ENCODE measurements at places on chromosomes 1 and 21. TPM values are rescaled to one million over a fixed set of nuclear protein-coding genes. Genes with fewer than 3 reads are reported as not detected.

DNA sequence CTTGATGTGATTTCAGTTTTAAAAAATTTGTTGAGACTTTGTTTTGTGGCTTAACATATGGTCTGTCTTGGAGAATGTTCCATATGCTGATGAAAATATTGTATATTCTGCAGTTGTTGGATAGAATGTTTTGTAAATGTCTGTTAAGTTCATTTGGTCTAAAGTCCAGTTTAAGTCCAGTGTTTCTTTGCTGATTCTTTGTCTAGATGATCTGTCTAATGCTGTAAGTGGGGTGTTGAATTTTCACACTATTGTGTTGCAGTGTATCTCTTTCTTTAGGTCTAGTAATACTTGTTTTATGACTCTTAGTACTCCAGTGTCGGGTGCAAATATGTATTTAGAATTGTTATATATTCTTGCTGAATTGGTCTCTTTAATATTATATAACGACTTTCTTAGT is 10.9 kb upstream of the MPC2 start:
- DNase-seq: no peak

The SUCO gene
- 21.8 TPM for total RNA-seq

The PRDM16 gene
- 0.06 TPM for total RNA-seq

DNA sequence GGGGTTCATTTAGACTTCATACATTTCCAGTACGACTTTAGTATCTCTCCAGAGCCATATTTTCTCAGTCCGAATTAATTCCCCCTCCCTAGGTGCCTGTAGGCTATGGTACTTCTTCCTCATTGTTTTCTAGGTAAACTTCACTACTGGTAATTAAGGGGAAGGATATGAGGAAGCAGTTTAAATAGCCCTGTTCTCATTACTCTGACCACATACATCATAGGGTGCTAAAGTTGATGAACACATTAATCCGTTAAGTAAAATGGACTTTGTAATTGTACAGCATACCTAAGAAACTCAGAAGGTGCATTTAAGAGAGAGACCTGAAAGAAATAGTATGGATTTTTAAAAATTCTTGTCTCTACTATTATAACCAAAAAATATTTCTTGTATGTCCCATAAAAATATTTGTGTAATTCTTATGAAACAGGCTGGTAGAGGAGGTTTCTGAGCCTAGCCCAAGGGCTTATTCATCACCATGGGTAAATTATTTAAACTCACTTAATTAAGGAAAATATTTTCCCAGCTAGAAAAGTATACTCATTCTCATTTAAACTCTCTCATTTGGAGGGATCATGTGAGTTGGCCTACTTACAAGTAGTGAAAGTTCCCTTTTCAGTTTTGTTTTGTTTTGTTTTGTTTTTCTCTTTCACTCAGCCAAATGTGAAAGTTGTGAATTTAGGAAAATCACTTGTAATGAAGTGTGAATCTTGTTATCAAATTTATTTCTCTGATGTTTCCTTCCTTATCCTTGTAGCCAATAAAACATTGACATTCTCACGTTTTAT is 2.0 kb downstream of the PRMT6 start:
- no peak for DNase-seq

GRCh38 chr1:232943679-232944252 is 6.6 kb upstream of the NTPCR start:
- peak; percentile 54 for DNase-seq

- DNase-seq: no peak
Observed at GRCh38 chr1:56627019-56627635, 18.0 kb upstream of the PRKAA2 start.

GRCh38 chr1:164605254-164606091 is 46.5 kb downstream of the PBX1 start:
- no peak for DNase-seq

The CYP4Z1 gene
- total RNA-seq: not detected

GRCh38 chr1:84720221-84720780 is 30.0 kb upstream of the SSX2IP start:
- DNase-seq: no peak

- no peak for DNase-seq
Observed at GRCh38 chr1:154902938-154903566, 33.0 kb upstream of the KCNN3 start.

DNA sequence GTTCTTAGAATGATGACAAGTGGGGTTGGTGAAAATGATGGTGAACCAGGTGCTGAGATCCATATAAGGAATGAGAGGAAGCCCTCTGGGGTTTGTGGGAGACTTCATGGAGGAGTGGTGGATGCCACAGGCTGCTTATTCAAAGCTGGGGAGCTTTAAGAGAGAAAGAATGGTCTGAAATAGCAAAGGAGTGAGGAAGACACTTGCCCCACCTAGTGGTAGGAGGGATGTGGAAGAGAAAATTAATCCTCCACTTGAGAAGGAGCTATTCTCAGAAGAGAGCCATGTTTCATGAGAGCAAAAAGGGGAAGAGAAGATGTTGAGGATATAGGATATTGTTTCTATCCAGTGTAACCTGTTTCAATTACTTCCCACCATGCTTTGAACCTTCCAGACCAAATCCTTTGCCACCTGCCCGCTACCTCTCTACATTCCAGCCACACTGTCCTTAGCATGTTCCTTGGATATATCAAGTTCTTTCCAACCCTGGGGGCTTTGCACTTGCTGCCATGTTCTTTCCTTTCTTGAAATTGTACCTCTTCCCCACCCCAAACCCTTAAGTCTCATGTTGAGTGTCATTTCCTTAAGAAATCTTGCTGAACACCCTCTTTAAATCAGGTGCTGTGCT is 19.6 kb upstream of the ZNF648 start:
- DNase-seq: no peak

- no peak for DNase-seq
Observed at GRCh38 chr1:221069178-221069903, 190.1 kb downstream of the HLX start.

The HAO2 gene
- total RNA-seq: not detected

DNA sequence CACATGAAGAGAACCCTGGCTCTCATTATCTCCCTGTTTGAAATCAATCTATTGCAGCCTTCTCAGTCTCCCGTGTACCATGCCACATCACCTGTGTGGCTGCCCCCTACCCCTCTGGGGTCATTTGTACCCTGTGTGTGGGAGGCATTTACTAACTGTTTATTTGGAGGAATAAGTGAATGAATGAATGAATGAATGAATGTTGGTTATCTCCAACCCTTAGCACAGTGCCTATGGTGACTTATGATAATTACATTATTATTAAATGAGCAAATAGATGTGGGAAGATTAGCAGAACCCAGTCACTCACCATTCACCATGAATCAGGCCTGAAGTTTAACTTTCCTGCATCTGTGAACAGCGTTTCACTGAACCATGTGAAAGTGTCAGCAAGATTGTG is 560.8 kb downstream of the MATN1 start:
- no peak for DNase-seq

DNA sequence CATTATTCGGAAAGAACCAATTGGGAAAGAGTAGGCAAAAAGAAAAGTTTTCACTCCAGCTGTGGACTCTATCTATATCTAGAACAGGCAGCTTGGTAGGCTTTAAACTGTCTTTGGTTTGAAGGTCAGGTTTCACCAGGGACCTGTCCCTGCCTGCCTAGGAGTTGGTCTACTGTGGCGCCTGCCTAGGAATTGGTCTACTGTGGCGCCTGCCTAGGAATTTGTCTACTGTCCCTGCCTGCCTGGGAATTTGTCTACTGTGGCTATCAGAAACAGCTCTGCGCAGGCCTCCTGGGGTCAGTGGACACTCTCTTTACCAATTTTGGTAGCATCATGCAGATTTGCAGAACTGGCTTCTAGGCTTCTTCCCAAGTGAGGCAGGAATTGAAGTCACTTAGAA is 13.8 kb downstream of the USP25 start:
- DNase-seq: no peak

GRCh38 chr1:214954617-214954949 is 128.0 kb upstream of the KCNK2 start:
- DNase-seq: no peak

- DNase-seq: no peak
Observed at GRCh38 chr1:207328908-207329440, 7.5 kb downstream of the CD55 start.

- DNase-seq: no peak
Observed at GRCh38 chr1:102852613-102853012, 255.7 kb downstream of the COL11A1 start.

The SPRR2A gene
- total RNA-seq: not detected

- no peak for DNase-seq
Observed at GRCh38 chr1:160706526-160707235, 4.9 kb downstream of the CD48 start.

- no peak for DNase-seq
Observed at GRCh38 chr1:189424746-189425331, 1052.8 kb downstream of the BRINP3 start.

The CDC20 gene
- total RNA-seq: 184 TPM

- no peak for DNase-seq
Observed at GRCh38 chr1:209412036-209412435, 171.5 kb upstream of the CAMK1G start.

The TAS1R1 gene
- not detected for total RNA-seq

DNA sequence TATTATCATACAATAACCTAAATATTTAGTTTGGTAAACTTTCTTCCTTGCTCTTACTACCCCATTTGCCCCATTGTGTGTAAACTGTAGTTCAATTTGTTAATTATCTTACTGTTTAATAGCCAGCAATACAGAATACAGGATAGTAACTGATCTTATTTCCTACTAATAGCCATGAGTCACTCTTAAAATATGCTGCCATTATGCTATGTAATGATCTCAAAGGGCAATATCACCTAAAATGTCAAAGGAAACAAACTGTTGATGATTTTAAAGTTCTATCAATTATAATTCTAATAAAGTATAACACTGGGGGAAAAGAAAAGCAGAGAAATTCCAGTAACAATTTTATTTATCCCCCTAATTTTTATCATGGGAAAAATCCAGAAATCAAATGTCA is 4.3 kb downstream of the SLC30A1 start:
- DNase-seq: no peak

- DNase-seq: no peak
Observed at GRCh38 chr1:227768125-227768439, 32.8 kb downstream of the SNAP47 start.

The C1orf116 gene
- not detected for total RNA-seq

GRCh38 chr1:45306319-45306718 is 20.4 kb upstream of the HPDL start:
- peak; percentile 71 for DNase-seq

GRCh38 chr1:159944623-159945455 is 574 bp downstream of the IGSF9 start:
- DNase-seq: no peak

The COL9A2 gene
- total RNA-seq: 2.5 TPM

DNA sequence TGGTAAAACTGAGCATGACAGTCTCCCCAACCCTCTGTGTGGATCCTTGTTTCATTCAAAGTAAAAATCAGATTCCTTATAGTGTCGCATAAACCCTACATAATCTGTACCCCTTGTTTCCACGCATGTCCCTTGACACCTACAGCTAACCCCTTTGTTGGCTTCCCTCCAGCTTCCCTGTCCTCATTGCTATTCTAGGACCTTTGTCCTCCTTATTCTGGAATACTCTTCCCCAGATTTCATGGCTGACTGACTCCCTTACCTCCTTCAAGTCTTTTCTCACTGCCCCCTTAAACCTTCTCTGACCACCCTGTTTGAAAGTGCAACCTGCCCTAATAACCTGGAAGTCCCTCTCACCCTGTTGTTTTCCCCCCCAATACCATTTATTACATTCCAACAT is 4.0 kb downstream of the RNF11 start:
- DNase-seq: no peak

The RNF223 gene
- not detected for total RNA-seq

- DNase-seq: peak; percentile 93
Observed at GRCh38 chr1:89632657-89633247, at the start of gene LRRC8C. LRRC8C (plus strand) TSS chr1:89633120; CDS start chr1:89686474, 53,354 bp downstream.

The ORC1 gene
- 54.3 TPM for total RNA-seq

DNA sequence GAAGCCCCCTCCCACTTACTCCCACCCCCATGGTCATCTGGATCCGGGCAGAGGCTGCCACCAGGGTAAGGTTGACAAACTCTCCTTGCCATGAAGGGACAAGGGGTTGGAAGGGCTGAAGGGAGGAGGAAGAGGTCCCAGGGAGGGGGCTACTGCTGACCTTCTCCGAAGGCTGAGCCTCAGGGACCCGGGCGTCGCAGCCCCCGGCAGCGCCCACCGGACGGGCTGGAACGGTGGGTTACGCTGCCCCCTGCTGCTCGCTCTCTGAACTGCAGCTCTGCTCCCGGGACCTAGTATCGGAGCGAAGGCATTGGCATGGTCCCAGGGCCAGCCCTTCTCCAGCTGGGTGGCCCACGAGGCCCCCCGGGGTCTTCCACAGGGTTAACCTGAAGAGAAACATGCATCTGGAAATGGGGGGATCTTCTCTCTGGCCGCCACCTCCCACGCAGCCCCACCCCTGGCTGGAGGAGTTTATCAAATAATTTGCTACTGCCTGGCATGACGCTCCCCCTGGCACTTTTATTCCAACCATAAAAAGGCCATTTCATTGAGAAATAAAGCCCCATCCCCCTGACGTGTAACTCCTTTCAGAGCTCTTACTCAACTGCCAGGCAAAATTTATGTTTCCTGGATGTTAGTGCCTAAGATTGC is 70.4 kb upstream of the TARDBP start:
- peak; percentile 61 for DNase-seq

The TRPM2 gene
- total RNA-seq: 3.7 TPM

The RGS8 gene
- not detected for total RNA-seq

DNA sequence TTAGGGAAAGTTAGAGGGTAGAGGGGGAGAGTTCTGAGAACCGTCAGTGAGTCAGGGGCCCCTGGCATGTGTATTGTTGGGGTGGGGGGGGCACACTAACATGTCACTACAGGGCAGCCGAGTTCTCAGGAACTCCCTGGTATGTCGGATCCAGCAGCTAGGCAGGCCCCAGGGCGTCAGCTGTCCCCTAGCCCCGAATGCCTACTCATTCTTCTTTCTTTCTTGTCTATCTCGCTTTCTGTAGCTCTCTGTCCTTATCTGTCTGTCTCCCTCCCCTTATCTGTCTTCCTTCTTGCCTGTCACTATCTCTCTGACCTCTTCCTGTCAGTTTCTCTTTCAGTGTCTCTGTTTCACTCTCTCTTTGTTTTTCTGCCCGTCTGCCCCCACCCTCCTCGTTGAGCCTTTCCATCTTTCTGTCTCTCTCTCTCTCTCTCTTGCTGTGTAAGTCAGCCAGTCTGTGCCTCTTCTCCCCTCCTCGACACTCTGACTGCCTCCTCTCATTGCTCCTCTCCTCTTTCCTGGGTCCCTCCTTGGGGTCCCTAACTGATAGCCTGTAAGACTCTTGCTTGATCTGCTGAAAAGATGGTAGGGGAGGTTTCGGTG is 2.4 kb downstream of the NTRK1 start:
- DNase-seq: no peak

DNA sequence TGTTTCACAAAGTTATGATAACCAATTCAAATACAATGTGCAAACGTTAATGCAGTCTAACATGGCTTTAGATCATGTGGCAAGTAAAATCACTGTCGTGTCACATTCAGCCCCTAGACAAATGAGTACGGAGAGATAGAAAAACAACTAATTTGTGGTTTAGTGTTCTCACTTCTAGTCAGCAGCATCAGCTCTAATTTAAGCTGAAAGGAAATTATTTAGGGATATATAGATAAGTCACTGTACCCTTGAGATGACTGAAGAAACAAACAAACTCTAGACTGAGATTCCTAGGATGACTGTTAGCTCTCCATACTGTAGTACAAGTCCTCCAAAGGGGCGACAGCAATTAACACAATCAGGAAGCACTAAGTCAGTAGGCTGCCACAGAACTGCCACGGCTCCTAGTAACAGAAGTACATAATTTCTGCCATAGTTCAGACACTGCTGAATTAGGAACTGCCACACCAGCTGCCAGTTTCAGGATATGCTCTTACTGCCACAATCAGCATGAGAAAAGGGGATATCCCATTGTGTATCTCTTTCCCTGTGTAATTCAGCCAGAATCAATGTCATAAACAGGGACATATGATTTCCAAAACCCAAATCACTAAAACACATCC is 150.4 kb upstream of the NEGR1 start:
- no peak for DNase-seq

- peak; percentile 63 for DNase-seq
Observed at GRCh38 chr1:78619803-78620579, at the start of gene IFI44L. IFI44L (plus strand) TSS chr1:78620448; CDS start chr1:78627916, 7,468 bp downstream.

All from activated naive CD8-positive, alpha-beta T cell treated with anti-CD3 and anti-CD28 coated beads for 36 hours (primary cell).